NCI-H2107 (cell line): ENCODE measurements at places on chromosomes 16 and 17.

GRCh38 chr17:29617125-29617480 lies 5.6 kb downstream of the CORO6 start:
- DNase-seq, result peak; percentile 54

DNA sequence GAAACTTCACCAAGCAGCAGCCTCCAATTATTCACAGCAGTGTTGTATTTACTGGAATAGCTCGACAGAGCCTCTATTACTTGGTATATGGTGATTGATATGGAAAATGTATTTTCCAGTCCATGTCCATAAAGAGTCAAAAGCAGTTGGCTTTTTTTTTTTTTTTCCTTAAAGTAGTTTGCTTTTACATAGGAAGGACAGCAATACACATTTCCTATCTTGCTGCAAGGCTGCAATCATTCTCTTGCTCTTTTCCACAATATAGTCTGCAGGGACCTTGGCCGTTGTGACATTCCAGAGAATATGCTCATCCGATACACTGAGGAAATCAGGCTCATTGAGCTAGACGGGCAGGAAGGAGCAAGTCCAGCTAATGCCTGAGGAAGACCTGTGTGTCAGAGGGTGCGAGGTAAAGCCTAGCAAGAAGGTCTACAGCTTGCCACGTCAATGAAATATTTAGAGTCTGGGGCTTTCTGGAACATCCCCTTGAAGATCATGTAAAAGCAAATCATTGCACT lies 131.1 kb downstream of the ENGASE start:
- DNase-seq, result no peak

DNA sequence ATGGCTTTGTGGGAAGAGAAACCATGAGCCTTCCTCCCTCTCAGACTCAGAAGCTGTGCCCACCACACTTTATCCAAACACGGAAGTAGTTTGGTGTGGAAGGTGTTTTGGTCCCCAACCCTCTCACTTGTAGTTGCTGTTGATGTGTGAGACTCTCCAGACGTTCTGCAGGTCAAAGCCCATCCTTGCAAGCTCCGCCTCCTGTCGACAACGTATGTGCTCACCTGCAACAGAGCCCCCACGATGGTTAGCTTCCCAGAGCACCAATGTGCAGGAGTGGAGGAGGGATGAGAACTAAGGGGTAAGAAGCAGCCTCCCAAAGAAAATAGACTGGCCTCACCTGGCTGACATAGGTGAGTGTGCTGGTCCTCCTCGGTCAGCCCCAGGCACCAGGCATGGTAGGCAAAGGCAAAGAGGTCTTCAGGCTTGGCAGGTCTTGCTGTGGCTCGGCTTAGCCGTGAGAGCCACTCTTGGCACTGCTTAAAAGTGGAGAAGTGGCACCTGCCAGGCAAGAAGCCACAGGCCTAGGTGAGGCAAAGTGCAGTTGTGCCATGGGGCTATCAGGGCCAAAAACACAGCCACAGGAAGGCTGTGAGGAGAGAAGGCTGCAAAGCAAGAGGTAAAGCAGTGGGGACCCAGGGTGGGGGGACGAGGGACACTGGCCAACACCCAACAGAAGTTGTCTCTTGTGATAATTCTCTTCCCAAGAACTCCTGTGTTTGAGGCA lies 5.9 kb downstream of the MTMR4 start:
- DNase-seq, result no peak

DNA sequence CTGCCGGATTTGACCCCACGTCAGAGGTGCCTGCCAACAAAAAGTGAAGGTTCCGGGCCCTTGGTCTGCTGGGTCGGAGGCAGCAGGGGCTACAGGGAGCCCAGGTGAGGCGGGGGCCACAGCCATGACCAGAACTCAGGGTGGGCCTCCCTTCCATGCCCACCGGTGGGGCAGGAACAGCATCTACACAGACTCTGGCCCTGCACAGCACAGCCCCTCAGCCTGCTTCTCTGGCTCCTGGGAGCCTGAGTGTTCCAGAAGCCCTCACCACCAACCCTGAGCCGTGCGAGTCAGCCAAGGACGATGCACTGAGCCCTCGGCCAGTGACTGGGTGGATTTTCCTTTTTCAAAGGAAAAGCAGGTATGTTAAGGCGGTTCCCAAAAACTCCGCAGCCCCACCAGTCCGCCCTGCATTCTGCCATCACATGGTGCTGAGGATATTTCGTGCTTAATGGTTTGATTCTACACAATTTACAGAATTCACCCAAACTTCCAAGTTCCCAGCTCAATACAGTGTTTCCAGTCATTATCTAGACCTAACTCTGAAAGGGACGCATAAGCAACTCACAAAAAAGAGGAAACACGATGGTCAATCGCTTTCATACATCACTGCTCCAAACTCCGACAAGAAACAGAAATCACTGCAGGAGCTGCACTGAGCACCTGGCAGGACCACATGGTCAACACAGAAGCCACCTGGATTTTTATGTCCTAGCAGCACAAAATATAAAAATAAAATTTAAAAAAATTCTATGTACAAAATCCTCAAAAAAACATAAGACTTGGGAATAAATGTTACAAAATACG lies 19.4 kb upstream of the C16orf95 start:
- DNase-seq, result no peak

GRCh38 chr17:19005137-19005773 lies 691 bp upstream of the FAM83G start:
- no peak for DNase-seq

DNA sequence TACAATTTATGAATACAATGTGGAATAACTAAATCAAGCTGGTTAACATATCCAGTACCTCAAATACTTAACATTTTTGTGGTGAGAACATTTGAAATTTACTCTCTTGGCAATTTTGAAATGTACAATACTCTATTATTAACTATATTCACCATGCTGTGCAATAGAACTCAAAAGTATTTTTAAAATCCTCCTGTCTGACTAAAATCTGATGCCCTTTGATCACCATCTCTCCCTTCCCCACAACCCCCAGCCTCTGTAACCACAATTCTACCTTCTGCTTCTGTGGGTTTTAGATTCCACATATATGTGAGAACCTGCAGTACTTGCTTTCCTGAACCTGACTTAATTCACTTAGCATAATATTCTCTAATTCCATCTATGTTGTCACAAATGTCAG lies 71.6 kb upstream of the ALOX12 start:
- DNase-seq, result no peak

GRCh38 chr17:32876417-32877163 lies at the start of gene MYO1D:
TSS of gene MYO1D (minus strand) at chr17:32877124. CDS start at chr17:32876872, 252 bp downstream.
- peak; percentile 67 for DNase-seq
